Stimulated activated CD4-positive, alpha-beta T cell treated with anti-CD3 and anti-CD28 coated beads, TNF-alpha, amount 100 ng/mL, for 4 hours (primary cell): ENCODE measurements at places on chromosomes 7 and 10.

DNA sequence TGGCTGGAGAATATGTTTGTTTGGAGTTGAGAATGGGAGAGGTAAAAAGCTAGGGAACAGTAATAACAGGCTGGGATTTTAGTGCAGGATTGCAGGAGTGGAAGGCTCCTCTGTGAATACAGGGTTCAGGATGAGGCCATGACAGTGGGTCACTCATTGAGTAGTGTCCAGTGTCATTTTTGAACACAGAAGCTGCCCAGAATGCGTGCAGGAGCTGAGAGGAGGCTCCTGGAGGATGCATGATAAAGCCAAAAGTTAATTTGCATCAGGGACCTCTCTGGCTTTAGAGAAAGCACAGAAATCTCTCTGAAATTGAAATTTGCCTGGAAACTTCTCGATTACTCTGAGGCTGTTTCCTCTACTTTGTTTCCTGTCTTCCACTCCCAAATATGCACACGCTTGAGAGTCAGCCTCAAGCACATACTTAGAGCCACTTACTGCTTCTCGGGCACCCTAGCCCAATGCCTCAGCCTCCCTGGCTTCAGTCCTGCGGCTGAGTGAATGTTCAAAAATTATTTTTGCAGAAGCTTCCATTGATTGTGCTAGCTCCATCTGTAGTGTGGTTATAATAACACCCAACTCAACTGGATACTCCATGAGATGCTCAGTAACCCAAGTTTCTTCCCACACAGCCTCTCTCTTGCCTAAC lies 1.8 kb upstream of the GALNT17 start:
- no peak for DNase-seq

DNA sequence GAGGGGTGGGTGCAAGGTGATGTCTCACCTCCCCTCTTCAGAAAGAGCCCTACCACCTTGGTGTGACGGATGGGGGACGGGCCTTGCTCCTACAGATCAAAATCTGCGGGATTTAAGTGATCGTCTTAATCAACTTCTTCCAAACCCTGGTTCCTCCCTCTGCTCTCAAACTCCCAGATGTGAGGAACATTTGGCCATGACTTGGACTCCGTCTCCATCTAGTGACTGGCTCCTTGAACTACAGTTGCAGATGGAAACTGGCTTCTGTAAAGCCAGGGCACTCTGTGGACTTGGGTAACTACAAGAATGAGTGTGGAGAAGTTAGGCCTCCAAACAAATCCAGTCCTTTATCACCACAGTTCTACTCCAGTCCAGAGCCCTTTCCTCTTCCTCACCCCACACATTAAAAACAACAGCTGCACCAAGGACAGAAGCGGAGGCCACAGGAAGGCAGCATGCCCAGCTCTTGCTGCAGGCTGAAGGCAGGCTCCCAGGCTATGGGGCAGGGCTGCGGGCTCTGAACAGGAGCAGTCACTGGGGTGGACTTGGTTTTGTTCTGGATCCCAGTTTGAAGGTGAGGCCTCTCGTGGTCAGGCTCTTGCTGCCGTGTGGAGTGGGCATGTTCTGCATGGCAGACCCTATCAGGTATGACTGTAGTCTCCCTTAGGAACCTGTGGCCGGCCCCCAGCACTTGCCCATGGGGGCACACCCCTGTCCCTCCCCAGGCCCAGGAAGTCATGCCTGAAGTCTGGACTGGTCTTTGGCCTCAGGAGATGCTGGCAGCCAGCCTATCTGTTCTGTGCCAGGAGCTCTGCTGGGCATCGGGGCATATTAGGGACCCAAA lies 79.4 kb downstream of the VWC2 start:
- no peak for DNase-seq

DNA sequence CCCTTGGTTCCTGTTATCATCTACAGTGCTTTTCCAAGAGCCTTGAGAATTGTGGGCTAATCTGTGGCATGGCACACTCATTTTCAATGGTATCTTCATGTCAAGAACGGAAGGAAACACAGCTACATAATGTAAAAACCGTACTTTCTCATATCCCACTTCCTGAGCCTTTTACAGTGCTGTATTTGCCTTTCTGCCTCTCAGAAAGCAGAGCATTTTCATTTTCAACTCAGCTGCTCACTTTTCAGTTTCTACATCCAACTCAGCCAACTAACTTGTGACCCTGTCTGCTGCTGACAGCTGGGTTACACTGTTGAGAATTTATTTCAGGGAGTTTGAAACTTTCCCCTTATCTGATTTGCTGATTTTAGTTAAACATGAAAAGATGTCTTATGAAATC lies 875.8 kb upstream of the KCND2 start:
- no peak for DNase-seq

DNA sequence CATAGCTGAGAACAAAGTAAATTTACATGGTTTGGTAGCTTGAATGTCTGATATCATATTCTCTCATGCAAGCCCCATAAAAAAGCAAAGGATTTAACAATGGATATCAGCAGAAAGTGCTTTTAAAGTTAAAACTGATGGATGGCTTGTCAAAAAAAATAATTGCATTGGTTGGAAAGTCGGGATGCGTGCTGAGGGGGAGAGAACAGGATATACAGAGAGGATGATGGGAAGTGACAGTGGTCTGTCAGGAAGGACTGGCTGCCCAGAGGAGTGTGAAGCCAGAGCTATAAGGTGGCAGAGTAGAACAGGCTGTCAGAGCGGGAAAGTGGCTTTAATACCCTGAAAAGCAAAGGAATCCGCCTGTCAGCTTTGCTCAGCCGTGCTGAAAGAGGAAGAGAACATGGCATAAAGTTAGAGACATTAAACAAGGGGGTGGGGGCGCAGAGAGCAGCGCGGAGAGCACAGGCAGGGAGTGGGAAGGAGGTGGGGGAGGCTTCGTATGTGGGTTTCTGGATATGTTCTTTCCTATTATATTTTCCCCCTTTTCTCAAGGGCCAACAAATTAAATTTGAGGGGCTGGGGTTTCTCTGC lies 493.0 kb downstream of the LRMDA start:
- no peak for DNase-seq

DNA sequence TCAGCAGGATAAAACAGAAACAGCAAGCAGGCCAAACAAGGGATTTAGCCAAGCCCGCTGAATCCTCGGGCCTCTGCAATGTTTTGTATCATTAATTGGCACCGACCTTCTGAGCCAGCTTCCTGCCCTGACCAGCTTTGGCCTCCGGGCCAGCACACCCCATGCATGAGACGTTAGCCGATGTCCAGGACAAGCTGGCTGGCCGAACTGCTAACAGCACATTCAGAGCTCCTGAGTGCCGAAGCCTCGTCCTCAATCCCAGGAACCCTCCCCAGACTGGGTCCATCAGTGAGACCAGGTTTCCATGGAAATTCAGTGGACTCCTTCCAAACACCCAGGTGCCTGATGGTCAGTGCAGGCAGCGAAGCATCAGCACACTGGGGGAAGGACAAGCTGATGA lies 134.3 kb upstream of the PFKP start:
- DNase-seq, result no peak

DNA sequence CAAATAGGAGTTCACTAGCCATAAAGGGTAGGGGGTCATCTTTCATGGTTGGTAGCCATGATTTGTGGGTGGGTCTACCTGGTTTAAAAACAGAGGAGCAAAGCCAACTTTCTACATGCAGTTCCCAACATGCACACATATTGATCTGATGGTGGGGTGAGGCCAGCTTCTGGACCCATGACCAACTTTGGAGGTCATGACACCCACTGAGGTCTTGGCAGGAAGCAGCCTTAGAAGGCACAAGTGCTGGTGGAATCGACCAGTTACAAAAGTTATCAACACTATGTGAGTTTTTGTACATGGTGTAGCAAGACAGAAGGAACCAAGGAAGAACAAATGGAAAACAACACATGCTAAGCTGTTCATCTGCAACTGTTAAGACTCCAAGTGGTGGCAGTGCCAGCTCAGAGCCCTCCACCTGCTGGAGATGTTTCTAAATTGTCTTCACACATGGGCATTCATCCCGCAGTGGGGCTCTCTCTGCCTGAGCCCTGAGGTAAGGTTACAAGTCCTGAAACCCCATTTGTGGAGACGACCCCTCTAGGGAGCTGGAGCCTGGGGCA lies 101.1 kb upstream of the TCF7L2 start:
- no peak for DNase-seq

DNA sequence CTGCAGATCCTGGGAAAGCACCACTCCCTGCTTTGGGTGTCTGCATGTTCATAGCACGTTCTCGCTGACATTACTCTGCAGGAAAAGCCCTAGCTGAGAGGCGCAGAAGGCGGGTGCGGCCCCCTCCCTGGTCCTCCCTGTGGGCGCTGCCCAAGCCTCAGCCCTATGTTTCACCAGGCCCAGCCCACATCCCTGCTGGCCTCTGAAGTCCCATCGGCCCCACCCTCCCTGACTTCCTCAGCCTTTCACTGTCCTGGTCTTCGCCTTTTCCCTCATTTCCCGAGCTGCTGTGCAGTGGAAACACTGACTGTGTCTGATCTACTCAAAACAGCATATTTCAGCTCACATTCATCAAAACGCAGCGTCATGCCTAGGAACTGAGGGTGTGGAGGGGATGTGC lies 36.3 kb upstream of the DIP2C start:
- DNase-seq, result no peak

- DNase-seq, result no peak
Measured at GRCh38 chr7:26853788-26854393, 10.5 kb downstream of the SKAP2 start.

DNA sequence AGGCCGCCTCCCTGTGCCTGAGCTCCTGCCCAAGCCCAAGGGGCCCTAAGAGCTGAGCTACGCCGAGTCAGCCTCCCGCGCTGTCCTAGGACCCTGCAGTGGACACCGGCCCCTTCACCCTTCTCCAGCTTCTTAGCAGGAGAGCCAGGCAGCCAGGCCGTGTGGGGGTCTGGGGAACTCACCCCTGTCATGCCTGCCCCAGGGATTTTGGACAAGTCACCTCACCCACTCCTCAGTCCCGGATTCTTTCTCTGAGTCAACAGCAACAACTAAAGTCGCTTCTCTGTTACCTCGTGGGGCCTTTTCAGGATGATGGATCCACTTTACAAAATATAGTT lies 79.3 kb downstream of the MKI67 start:
- DNase-seq, result peak; percentile 18

DNA sequence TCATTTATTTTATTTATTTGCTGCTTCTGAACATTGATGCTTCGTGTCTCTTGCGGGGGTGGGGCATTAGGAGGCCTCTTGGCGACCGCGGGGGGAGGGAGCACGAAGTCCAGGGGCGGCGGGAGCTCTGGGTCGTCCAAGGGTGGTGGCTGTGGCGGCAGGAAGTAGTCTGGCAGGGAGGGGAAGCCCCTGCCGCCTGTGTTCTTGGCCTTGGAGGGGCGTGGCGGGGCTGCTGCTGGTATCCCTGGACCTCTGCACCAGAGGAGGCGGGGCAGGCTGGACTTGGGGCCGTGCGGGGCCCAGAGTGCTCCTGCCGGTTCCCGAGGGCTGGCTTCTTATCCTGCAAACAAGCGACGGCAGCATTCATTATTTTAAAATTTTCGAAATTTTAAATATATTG lies 70.5 kb upstream of the ABI1 start:
- DNase-seq, result no peak

- no peak for DNase-seq
Measured at GRCh38 chr7:113374955-113375354, 256.6 kb upstream of the SMIM30 start.

- DNase-seq, result no peak
Measured at GRCh38 chr7:95324431-95324830, at the start of gene PON1. Gene PON1, minus strand, starts transcription at chr7:95324532. Its CDS starts 57 bp downstream, at chr7:95324475.

- no peak for DNase-seq
Measured at GRCh38 chr7:107955394-107955793, 47.6 kb downstream of the LAMB1 start.

DNA sequence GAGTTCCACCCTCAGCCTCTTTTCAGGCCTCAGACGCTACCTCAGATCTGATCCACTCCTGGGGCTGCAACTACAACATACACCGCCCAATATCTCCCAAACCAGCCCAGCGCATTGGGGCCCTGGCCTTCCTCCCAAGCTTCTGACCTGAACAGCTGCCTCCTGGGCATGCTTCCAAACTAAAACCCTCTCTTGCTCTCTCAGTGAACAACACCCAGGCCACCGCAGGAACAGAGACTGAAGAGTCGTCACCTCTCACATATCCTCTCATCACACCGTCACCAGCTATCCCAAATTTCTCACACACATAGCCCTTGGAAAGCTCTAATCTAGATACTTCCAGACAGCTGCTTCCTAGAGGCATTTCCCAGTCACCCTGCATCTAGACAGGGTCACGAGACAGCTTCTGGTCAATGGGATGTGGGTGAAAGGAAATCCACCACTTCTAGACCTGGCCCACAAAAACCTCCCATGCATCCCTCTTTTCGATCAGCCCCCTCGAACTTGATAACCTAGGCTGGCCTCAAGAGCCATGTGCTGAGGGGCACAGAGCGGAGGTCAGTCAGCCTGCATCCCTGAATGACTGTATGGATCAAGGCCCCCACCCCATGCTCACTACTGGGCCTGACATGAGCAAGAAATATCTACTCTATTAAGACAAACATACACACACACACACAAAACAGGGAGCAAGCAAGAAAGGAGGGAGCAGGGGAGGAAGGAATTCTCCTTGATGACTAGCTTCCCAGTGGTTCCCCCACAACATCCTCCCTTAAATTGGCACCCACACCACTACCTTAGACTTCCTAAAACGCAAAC lies 1.8 kb downstream of the PARP12 start:
- DNase-seq, result no peak

DNA sequence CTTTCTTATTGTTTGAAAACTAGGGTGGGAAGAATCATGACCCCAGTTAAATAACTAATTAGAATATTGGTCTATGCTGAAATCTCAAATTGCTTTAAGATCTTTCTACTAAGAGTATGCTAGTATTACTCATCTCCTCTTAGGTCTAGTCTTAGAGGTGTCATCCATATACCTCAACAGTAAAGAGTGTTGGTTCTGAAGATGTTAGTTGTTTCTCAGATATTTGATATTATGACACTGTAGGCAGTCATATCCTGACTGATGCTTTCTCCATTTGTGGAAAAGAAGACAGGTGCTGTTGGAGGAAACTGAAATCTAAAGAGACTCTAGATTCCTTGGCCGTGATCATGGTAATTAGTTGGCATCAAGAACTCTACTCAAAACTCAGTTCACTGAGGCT lies 21.2 kb downstream of the BPGM start:
- DNase-seq, result no peak

DNA sequence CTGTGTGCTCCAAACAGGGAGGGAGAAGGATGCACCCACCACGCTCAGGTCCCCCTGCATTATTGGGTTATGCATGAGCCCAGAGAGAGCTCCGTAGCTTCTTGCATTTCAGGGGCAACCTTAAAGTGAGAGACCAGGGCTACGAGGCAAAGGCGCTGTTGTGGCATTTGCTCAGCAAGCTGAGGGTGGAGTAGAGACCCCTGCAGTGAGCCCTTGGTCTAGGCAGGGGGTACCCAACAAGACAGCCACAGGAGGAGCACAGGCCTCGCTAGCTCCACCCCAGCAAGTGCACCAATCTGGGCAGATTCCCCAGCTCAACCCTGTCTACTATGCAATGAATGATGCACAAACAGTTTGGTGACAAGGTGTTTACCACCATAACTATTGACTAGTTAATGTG lies 198.4 kb downstream of the CALN1 start:
- no peak for DNase-seq

- DNase-seq, result no peak
Measured at GRCh38 chr7:26081638-26082037, 70.4 kb upstream of the NFE2L3 start.

- DNase-seq, result no peak
Measured at GRCh38 chr10:50928190-50928552, 42.7 kb upstream of the A1CF start.

- no peak for DNase-seq
Measured at GRCh38 chr10:110144507-110144906, 62.9 kb upstream of the MXI1 start.
